Heart left ventricle (tissue), 16 donors: ENCODE measurements at places on chromosomes 11 and 22. TPM values are rescaled to one million over a fixed set of nuclear protein-coding genes. Genes with fewer than 3 reads are reported as not detected.

DNA sequence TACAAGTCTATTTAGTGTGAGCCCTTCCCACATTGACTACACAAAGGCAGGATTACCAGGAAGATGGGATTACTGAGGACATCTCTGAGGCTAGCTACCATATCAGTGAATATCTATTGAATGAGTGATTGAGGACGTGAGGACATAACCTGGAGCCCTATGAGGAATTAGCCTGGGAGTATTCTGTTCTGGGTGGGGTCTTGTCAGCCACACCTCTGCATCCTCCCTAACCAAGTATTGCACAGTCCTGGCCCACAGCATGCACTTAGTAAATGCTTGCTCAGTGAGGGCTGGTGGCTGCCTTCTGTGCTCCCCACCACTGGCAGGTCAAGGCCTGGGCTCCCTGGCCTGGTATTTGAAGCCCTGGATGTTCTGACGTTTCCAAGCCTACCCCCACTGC is 14.8 kb downstream of the DUSP18 start:
- no peak for DNase-seq

Gene CCDC86
- 14.8 TPM for total RNA-seq

Gene SNX32
- not detected for total RNA-seq

Gene LUZP2
- total RNA-seq = not detected

DNA sequence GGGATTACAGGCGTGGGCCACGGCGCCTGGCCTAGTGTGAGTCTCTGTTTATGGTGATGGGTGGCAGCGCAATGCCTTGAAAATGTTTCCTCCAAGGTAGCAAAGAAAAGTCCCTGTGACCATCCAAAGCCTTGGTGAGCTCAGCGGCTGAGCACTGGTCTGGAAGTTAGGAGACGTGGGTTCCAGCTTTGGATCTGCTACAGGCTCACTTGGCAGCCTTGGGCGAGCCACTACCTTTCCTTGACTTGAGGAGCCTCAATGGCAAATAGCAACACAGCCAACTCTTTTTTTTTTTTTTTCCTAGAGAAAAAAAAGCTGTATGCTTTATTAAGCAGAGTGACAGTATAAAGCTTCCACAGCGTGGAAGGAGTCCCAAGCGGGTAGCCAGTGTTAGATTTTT is 61.3 kb upstream of the RASD2 start:
- no peak for DNase-seq
